Left renal pelvis (tissue), 4 donors: ENCODE measurements at places on chromosomes 12 and 14. TPM values are rescaled to one million over a fixed set of nuclear protein-coding genes. Genes with fewer than 3 reads are reported as not detected.
A peak's percentile ranks its signal among the peaks of the same experiment; 100 is the strongest.

DNA sequence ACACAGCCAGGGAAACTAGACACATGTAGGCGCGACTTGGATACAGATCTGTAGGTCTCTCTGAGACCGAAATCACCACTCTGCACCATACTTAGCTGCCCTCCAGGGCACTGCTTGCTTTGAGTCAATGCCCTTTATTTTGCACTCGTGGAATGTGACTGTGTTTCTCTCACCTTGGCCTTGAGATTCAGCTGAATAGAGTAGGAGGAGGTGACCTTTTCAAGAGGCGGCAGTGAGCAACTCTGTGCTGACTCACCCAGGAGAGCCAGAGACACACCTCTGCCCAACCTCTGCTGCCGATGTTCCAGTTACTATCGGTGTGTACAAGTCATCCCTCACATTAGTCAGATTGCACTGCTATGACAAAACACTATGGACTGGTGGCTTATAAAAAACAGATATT, 583.4 kb downstream of the VRK1 start:
- DNase-seq = no peak

DNA sequence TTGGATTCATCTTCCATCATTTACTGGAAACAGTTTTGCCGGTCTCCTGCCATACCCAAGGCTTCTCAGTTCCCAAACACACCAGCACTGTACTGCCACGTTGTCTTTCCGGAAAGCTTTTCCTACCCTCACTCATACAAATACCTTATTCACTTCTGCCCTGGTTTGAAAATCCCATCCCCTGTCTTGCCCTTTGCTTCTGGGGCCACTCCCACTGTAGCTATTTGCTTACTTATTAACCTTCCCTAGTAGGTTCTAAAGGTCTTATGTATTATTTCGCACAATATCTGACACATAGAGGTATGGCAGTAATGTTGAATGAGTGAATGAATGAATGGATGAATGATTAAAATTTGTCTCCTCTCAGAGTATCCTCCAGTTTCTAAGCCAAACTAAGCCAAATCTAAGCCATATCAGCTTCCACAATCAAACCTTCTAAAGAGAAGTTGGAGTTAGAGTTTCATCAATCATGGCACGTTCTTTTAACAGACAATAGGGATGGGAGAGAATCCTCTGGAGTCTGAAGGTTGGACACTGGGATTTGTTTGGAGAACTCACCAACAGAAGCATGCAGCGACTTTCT, 18.6 kb downstream of the TSPAN8 start:
- DNase-seq = no peak

DNA sequence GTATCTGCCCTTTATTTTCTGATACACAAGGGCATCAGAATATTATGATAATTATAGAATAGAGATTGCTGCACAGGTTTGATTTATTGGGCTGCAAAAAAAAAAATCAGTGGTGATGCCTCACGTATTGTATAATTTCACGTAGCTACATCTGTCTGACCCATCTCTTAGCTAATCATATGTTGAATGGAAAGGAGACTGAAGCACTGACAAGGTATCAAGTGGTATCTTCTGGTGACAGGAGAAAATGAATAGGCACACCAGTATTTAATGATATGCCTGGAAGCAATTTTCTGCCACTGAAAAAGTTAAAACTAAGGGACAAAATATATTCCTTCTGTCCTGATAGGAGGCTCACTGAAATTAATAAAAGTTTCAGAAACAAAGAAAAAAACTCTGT, 837.2 kb upstream of the FBXO33 start:
- DNase-seq = no peak

- no peak for DNase-seq
Measured at GRCh38 chr14:91464615-91465205, 45.4 kb downstream of the PPP4R3A start.

DNA sequence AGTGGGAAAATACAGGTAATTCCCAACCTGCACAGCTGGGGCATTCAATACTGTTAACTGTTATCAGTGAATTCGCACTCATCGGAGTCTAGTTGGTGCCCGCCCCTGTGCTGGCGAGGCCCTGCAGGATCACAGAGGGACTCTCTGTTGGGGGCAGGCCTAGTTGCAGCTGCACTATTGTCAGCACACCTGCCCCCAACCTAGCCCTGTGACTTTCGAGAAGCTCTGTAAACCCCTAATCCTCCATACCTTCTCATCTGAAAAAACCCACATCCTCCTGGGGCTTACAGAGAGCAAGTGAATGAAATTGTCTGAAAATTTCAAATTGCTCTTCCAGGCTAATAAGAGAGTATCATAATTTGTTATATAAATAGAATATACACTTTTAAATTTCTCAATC, 132.2 kb upstream of the NUDT4 start:
- no peak for DNase-seq

- DNase-seq = peak; percentile 37
Measured at GRCh38 chr12:100668945-100669536, 95.6 kb downstream of the GAS2L3 start.

DNA sequence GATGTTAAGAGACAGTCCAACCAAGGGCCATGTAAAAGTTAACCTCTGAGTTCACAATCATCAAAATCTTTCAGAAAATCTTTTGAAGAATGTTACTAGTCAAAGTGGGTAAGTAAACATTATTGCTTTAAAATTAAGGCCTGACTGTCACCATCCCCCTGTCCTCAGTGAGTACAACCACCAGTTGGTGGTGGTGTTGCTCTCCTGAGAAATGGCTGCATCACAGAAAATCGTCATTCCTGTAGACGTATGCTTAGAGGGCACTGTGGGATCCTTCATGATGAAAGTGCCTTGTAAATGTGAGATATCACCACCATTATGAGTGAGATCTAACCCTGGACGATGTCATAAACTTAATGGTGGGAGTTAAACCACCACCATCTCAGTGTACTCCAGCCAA, 451.2 kb downstream of the RPS29 start:
- no peak for DNase-seq

GRCh38 chr14:64763085-64763782, 59.0 kb downstream of the PLEKHG3 start:
- DNase-seq = no peak

- DNase-seq = no peak
Measured at GRCh38 chr14:50758305-50758704, 72.7 kb downstream of the NIN start.

DNA sequence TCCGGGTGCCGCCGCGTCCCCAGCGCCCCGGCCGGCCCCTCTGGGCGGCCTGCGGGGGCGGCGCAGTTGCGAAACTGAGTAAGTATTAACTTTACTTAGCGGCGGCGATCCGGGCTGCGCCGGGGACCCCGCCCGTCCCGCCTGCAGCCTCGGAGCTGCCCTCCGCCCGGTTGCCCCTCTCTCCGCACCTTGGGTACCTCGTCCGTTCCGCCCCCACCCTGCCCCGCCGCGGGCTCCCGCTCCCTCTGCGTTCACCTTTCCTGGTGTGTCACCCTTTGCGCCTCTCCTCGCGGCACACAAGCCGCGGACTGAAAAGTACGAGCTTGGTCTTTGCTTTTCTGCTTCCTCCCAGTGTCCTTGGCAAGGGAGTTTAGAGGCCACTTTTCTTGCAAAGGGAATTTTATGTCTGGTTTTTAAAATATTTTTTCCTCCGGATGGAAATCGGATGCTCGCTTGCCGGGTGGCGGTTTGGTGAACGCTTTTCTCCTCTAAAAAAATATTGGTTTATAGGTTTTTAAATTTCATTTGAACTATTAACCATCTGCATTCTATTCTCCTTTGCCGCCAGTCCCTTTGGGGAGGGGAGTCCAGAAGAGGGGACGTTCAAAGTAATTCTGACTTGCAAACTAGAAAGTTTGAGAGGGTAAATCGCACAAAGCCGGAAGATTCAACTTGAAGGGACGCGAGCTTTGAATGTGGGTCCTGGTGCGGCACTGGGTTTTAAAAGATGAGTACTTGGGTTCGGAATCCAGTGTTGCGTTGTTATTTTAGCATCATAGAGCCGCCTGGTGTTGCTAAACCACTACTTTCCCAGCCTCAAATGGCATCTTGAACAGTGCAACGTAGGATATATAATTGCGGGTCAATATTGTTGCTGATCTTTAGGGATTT, 834 bp downstream of the RASSF8 start:
- no peak for DNase-seq

- no peak for DNase-seq
Measured at GRCh38 chr12:101441461-101442224, 33.5 kb upstream of the SPIC start.

DNA sequence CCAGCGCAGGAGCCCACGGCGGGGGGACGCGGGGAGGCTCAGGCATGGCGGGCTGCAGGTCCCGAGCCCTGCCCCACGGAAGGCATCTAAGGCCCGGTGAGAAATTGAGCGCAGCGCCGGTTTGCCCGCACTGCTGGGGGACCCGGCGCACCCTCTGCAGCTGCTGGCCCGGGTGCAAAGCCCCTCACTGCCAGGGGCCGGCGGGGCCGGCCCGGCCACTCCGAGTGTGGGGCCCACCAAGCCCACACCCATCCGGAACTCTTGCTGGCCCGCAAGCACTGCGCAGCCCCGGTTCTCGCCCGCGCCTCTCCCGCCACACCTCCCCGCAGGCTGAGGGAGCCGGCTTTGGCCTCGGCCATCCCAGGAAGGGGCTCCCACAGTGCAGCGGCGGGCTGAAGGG, 8.5 kb upstream of the TSPAN8 start:
- DNase-seq = no peak

DNA sequence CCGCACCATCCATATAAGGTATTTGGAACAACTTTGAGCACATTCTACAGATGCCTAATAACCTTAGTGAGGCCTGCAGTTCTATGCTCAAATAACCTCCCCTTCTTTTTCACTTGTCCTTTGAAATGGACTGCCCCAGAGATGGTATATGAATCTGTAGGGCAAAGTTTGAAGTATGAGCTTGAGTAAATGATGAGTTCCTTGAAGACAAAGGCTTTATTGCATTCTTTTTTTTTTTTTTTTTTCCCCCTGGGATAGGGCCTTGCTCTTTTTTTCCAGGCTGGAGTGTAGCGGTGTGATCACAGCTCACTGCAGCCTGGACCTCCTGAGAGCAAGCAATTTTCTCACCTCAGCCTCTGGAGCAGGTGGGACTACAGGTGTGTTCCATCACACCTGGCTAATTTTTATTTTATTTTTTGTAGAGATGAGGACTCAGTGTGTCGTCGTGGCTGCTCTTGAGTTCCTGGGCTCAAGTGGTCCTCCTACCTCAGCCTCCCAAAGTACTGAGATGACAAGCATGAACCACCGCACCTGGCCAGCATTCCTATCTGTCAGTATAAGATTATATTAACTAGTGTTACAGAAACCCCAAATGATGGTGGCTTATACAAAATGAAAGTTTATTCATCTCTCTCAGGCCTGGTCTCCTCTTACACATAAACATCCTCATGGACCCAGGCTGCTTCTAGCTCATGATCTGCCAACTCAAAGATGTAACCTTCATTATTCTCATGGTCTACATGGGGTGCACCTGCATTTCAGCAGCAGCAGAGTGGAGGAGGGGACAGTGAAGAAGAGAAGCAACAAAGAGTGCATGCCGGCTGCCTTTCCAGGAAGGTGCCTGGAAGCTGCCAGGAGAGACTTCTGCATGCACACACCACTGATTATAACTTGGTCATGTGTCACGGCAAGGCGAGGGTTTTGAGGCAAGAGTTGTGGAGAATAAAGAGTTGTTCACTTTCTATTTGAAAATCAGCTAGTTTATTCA, 101.4 kb downstream of the DUSP16 start:
- DNase-seq = no peak

- DNase-seq = no peak
Measured at GRCh38 chr12:121795034-121795968, 1.8 kb upstream of the RHOF start.

GRCh38 chr12:130423991-130424857, 86.5 kb downstream of the PIWIL1 start:
- DNase-seq = no peak

DNA sequence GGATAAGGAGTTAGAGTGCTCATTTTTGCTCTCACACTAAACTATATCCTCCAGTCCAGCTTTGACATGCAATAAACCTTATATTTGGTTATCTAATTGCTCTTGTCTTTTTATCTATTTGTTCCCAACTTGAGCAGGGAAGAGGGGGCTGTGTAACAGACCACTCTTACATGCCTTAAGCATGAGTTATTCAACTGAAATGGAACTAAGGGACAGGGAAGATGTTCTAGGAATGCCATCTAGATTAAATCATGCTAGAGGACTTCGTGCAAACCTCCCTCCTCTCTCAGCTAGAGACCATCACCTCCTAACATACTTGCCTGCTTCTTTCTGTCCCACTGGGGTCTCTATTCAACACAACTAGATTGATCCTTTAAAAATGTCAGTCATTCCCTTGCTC, 20.6 kb downstream of the SPX start:
- DNase-seq = no peak

- no peak for DNase-seq
Measured at GRCh38 chr14:69615496-69616407, 4.4 kb downstream of the SUSD6 start.

- no peak for DNase-seq
Measured at GRCh38 chr12:90870971-90871725, 83.8 kb downstream of the CCER1 start.

SLC5A8 gene
- 1.4 TPM for polyA plus RNA-seq

SERPINA9 gene
- not detected for polyA plus RNA-seq

CHST11 gene
- 7.7 TPM for polyA plus RNA-seq

AREL1 gene
- polyA plus RNA-seq = 42.9 TPM

BAZ1A gene
- 32.5 TPM for polyA plus RNA-seq

YARS2 gene
- polyA plus RNA-seq = 30.0 TPM

MYF5 gene
- polyA plus RNA-seq = not detected

FGF23 gene
- polyA plus RNA-seq = not detected
